ENCODE measurements at places on chromosomes 4 and X.

DNA sequence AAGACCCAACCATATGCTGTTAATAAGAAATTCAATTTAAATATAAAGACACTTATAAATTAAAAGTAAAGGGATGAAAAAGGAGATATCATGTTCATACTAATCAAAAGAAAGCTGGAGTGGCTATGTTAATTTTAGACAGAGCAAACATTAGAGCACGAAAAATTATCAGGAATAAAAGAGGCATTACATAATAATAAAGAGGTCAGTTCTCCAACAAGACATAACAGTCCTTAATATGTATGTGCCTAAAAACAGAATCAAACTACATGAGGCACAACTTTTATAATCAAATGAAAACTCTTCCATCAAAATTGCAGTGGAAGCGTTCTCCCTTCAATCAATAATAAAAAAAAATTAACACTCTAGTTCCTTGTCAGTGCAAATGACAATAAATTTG, 62.6 kb downstream of the ARHGEF6 start:
- DNase-seq, result no peak

DNA sequence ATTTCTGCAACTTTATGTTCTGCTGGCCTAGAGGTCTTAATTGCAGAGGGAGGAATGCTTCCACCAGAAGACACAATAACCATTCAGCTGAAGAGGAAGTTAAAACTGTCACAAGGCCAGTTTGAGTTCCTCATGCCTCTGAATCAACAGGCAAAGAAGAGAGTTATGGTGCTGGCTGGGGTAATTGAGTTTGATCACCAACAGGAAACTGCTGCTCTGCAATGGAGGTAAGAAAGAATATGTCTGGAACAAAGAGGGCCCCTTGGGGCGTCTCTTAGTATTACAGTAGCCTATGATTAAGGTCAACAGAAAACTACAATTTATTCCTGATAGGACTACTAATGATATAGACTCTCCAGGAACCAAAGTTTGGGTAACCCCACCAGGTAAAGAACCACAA, 744.0 kb downstream of the FSTL5 start:
- no peak for DNase-seq

DNA sequence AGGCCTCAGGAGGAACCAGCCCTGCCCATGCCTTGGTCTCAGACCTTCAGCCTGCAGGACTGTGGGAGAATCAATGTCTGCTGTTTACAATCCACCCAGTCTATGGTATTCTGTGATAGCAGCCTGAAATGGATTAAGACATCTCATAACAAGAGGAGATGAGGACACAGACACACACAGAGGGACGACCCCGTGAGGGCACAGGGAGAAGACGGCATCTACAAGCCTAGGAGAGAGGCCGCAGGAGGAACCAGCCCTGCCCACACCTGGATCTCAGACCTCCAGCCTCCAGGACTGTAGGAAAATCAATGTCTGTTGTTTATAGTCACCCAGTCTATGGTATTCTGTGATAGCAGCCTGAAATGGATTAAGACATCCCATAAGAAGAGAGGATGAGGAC, 3.3 kb downstream of the SLC25A6 start:
- no peak for DNase-seq

GRCh38 chr4:183627979-183628588, 30.9 kb downstream of the RWDD4 start:
- DNase-seq, result no peak

GRCh38 chr4:66609014-66609413, 936.3 kb downstream of the CENPC start:
- no peak for DNase-seq

- DNase-seq, result no peak
Measured at GRCh38 chrX:2497961-2498780, 2.6 kb downstream of the DHRSX start.

DNA sequence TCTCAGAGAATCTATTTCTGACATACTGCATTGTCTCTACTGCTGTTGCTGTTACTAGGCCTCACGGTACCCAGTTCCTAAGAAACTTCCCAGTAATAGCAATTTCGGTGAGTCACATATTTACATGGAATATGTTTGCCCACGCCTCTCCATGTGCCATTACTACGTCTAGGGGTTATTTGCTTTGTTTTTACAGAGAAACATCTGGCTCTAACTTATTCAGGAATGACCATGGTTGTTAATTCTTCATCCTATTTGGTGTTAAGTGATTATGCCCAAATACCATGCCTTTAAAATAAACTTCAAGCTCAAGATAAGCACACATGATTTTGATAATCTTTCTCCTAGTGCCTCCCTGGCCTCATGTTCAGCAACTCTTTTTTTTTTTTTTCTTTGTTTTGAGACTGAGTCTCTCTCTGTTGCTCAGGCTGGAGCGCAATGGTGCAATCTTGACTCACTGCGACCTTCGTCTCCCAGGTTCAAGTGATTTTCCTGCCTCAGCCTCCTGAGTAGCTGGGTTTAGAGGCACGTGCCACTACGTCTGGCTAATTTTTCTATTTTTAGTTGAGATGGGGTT, 101.0 kb upstream of the HS3ST1 start:
- DNase-seq, result peak; percentile 32

- DNase-seq, result peak; percentile 19
Measured at GRCh38 chr4:109985993-109986974, 73.6 kb downstream of the EGF start.

DNA sequence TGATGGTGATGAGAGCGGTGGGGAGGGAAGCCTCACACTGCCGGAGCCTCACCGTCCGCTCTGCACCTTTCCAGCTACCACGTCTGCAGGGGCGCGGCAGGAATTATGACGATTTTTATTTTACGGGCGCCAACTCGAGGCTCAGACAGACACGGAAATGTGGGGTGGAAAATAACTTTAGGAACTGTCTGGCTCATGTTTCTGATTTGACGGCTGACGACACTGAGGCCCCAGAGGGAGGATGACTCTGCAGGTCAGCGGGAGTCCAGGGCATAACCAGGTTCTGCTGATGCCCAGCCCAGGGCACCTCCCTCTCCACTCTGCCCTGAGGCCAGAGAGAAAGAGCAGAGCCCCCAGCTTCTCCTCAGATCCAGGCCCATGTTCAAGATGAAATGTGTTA, 43.9 kb downstream of the C4orf50 start:
- no peak for DNase-seq

- DNase-seq, result no peak
Measured at GRCh38 chr4:79181190-79181589, 144.7 kb downstream of the NAA11 start.
